Prostate gland (tissue), 2 donors: ENCODE measurements at places on chromosomes 3 and 15. TPM values are rescaled to one million over a fixed set of nuclear protein-coding genes. Genes with fewer than 3 reads are reported as not detected.

- H3K27me3 ChIP-seq: no peaks in the 10 kb centered on the region
- no peaks in the 10 kb centered on the region for H3K4me1 ChIP-seq
- no peaks in the 10 kb centered on the region for H3K36me3 ChIP-seq
- no peak for DNase-seq
These were observed 34.9 kb upstream of the NRROS start for GRCh38 chr3:196604548-196604947.

DNA sequence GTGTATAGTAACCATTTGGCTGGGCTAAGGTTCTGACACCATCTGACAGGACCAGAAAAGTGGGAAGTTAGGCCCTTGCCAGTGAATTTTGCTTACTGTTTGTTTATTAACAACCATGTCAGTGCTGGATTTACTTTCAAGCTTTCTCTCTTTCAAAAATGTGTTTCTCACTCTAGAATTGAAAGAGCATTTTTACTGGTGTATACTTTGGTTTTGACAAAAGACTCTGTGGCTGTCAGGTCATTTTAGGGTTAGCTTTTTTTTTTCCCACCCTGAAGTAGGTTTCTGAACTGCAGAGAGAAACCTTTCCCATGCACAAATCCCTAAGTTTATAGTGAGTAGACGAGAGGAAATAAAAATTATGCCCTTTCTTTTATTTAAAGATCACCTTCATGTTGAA, 230.0 kb upstream of the TBC1D5 start:
- no peaks in the 10 kb centered on the region for H3K36me3 ChIP-seq
- H3K4me3 ChIP-seq: no peak overlapping the region
- no peaks in the 10 kb centered on the region for H3K27me3 ChIP-seq
- H3K4me1 ChIP-seq: no peaks in the 10 kb centered on the region

- H3K4me1 ChIP-seq: no peaks in the 10 kb centered on the region
- H3K27ac ChIP-seq: no peak overlapping the region
- H3K27me3 ChIP-seq: no peaks in the 10 kb centered on the region
- no peak overlapping the region for H3K4me3 ChIP-seq
- DNase-seq: no peak
These were observed 84.6 kb downstream of the ANO10 start for GRCh38 chr3:43537225-43537624.

Gene RTP3
- not detected for total RNA-seq

DNA sequence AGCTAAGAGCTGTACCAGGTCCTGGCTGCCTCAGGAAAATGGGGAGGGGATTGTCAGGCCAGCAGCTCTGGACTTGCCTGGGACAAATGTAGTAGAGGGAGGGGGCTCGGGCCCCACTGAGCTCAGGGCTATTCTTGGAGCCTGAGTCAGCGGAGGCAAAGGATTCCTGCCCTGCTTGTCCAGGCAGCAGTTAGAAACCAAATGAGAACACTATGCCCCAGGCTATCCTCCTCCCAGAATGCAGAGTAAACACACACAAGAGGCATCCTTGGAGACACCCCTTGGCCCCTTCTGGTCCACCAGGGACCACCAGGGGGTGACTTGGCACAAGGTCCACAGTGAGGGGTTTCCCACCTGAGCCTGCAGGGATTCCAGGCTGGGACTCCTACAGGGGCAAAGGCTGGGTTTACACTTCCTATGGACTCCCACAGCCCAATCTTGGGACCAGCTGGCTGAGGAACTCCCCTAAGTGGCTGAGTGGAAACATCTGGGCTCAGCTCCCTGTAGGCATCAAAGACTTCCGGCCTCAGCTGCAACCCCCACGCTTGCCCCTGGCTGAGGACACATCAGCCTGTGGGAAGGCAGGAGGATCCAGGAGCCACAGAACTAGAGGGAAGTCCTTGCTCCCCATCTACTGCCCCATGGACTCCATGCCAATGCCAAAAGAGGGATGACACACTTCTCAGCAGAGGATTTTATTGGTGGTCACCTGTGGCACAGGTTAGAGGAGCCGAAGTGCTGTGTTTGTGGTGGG, 3.4 kb upstream of the COL7A1 start:
- H3K36me3 ChIP-seq: peaks cover 5% of the 10 kb centered on the region
- DNase-seq: peak; percentile 93
- no peak overlapping the region for H3K4me3 ChIP-seq
- peaks cover 27% of the 10 kb centered on the region for H3K4me1 ChIP-seq

- no peaks in the 10 kb centered on the region for H3K4me1 ChIP-seq
- no peaks in the 10 kb centered on the region for H3K27me3 ChIP-seq
- no peak for DNase-seq
- H3K27ac ChIP-seq: no peak overlapping the region
- no peak overlapping the region for H3K4me3 ChIP-seq
- H3K36me3 ChIP-seq: no peaks in the 10 kb centered on the region
These were observed 6.8 kb downstream of the SPINT1 start for GRCh38 chr15:40850576-40851112.

DNA sequence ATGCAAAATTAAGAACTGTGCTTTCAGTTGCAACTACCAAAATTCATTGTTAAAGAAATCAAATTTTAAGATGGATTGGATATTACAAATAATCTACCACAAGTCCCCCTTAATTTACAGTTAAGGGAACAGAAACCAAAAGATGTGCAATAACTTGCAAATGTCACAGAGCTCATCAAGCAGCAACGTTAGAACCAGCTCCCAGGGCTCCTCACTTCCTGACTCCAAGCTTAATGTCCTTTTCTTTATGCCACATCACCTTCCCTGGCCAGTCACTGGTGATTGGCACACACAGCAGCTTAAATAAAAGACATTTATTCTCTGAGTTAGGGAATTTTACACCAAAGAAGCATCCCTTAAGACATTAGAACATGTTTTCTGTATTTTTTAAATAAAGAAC, 159.7 kb downstream of the RSL24D1 start:
- no peak for DNase-seq
- no peaks in the 10 kb centered on the region for H3K4me1 ChIP-seq
- H3K27me3 ChIP-seq: no peaks in the 10 kb centered on the region
- no peak overlapping the region for H3K27ac ChIP-seq

Gene ARIH2
- total RNA-seq: 70.9 TPM

GRCh38 chr15:29571792-29572431, 250.4 kb downstream of the TJP1 start:
- H3K36me3 ChIP-seq: no peaks in the 10 kb centered on the region
- H3K4me1 ChIP-seq: no peaks in the 10 kb centered on the region
- H3K27ac ChIP-seq: no peak overlapping the region
- no peak for DNase-seq
- no peak overlapping the region for H3K4me3 ChIP-seq

GRCh38 chr3:13138833-13139145, 65.6 kb upstream of the IQSEC1 start:
- no peak overlapping the region for H3K4me3 ChIP-seq
- peaks cover 2% of the 10 kb centered on the region for H3K27me3 ChIP-seq
- no peak for DNase-seq
- no peaks in the 10 kb centered on the region for H3K4me1 ChIP-seq

- no peak overlapping the region for H3K27ac ChIP-seq
- no peaks in the 10 kb centered on the region for H3K36me3 ChIP-seq
- no peaks in the 10 kb centered on the region for H3K27me3 ChIP-seq
- H3K4me3 ChIP-seq: no peak overlapping the region
- no peak for DNase-seq
These were observed 210.8 kb downstream of the XXYLT1 start for GRCh38 chr3:195060217-195060481.

- peaks cover 11% of the 10 kb centered on the region for H3K4me1 ChIP-seq
- H3K27ac ChIP-seq: peak overlapping the region; percentile 89
- H3K36me3 ChIP-seq: no peaks in the 10 kb centered on the region
- no peak for DNase-seq
These were observed 1.1 kb downstream of the HYAL3 start for GRCh38 chr3:50297896-50298725.

GRCh38 chr3:141677701-141678100, 60.4 kb upstream of the RNF7 start:
- no peaks in the 10 kb centered on the region for H3K4me1 ChIP-seq
- H3K36me3 ChIP-seq: no peaks in the 10 kb centered on the region
- H3K4me3 ChIP-seq: no peak overlapping the region
- no peak overlapping the region for H3K27ac ChIP-seq

DNA sequence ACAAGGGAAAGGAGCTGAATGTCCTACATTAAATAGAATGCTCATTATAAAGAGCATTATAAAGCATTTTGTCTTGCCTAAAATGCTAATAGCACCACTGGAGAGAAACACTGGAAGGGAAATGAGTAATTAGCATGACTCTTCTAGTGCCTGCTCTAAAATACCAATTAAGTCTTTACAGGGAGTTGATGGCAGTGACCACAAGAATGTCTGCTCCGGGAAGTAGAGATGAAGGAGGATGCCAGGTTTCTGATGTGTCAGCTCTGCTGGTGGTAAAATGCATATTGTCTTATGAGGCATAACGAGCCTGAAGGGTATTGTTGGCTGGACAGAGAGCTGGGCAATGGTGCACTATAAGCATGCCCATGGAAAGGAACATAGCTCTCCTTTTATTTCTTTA, 49.5 kb downstream of the MYLK start:
- DNase-seq: no peak
- no peak overlapping the region for H3K4me3 ChIP-seq
- no peaks in the 10 kb centered on the region for H3K36me3 ChIP-seq
- H3K4me1 ChIP-seq: no peaks in the 10 kb centered on the region
- H3K27me3 ChIP-seq: no peaks in the 10 kb centered on the region
- no peak overlapping the region for H3K27ac ChIP-seq

Gene MORC1
- not detected for total RNA-seq

DNA sequence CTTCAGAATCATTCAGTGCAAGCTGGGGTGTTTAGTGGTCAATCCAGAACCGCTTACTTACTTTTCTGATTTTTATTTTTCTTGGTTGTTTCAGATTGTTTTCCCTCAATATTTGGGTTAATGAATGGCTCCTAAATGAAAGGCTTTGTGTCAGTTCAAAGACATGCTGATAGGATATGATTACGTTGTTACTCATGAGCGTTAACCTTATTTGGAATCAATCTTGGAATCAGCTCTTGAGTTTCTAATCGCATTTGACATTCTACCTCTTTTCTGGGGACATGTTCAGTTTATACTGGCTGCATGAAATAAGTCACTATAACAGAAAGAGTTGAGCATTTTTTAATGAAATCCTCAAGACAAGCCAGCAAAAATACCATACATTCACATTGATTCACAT, 50.2 kb downstream of the ATP11B start:
- H3K27me3 ChIP-seq: no peaks in the 10 kb centered on the region
- DNase-seq: no peak
- H3K4me3 ChIP-seq: no peak overlapping the region

GRCh38 chr3:32177702-32178198, 60.7 kb upstream of the CMTM8 start:
- H3K27me3 ChIP-seq: no peaks in the 10 kb centered on the region
- H3K36me3 ChIP-seq: no peaks in the 10 kb centered on the region
- H3K4me1 ChIP-seq: no peaks in the 10 kb centered on the region
- H3K27ac ChIP-seq: no peak overlapping the region
- H3K4me3 ChIP-seq: no peak overlapping the region

DNA sequence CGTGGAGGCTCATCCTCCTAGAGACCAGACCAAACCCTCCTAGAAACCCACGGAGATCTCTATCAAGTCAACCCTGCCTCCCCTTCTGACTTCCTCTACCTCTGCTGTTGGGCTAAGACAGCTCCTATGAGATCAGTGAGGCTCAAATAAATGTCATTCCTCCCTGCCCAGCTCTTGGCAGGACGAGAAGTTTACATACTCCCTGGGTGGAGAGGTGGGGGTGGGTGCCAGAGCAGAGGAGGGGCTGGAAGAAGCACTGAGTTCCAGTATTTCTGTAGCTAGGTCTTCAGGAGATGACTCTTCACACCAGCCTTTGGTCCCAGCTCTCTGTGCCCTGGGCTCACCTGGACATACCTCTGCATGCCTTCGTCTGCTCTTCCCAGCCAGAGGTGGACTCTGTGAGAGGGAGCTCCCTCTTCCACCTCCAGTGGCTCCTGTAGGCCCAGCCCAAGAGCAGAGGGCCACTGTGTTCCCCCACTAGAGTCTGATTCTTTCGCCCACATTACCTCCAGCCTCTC, 42.4 kb upstream of the TLE3 start:
- no peak overlapping the region for H3K4me3 ChIP-seq
- H3K27me3 ChIP-seq: no peaks in the 10 kb centered on the region
- H3K4me1 ChIP-seq: no peaks in the 10 kb centered on the region
- DNase-seq: no peak
- no peak overlapping the region for H3K27ac ChIP-seq

DNA sequence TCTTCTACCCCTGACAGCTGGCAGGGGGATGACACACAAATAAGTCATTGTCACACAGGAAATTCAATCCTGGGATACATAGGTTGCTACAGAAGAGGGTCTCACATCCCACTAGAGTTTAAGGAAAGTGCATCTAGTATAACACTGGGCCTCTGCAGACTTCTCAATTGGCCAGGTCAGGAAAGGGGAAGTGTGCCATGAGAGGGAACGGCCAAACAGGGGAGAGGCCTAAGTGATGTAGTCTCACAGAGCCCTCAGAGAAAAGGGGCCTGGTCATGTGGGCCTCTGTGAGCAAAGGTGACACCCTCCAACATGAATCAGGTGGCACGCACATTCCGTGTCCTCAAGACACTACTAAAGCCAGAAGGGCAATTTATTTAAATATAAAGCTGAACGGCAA, 11.2 kb downstream of the ZXDC start:
- no peaks in the 10 kb centered on the region for H3K4me1 ChIP-seq
- no peak for DNase-seq
- H3K36me3 ChIP-seq: peaks cover 18% of the 10 kb centered on the region
- H3K27ac ChIP-seq: no peak overlapping the region

Gene APOD
- 121 TPM for total RNA-seq

GRCh38 chr3:4765212-4765611, 214.0 kb upstream of the BHLHE40 start:
- no peak overlapping the region for H3K4me3 ChIP-seq
- no peaks in the 10 kb centered on the region for H3K36me3 ChIP-seq
- no peak for DNase-seq
- H3K27ac ChIP-seq: no peak overlapping the region

GRCh38 chr3:188520466-188520865, 366.5 kb downstream of the LPP start:
- no peak overlapping the region for H3K27ac ChIP-seq
- H3K4me1 ChIP-seq: no peaks in the 10 kb centered on the region
- no peak overlapping the region for H3K4me3 ChIP-seq
- DNase-seq: no peak
- no peaks in the 10 kb centered on the region for H3K27me3 ChIP-seq
- no peaks in the 10 kb centered on the region for H3K36me3 ChIP-seq

Gene CTNNB1
- 467 TPM for total RNA-seq

DNA sequence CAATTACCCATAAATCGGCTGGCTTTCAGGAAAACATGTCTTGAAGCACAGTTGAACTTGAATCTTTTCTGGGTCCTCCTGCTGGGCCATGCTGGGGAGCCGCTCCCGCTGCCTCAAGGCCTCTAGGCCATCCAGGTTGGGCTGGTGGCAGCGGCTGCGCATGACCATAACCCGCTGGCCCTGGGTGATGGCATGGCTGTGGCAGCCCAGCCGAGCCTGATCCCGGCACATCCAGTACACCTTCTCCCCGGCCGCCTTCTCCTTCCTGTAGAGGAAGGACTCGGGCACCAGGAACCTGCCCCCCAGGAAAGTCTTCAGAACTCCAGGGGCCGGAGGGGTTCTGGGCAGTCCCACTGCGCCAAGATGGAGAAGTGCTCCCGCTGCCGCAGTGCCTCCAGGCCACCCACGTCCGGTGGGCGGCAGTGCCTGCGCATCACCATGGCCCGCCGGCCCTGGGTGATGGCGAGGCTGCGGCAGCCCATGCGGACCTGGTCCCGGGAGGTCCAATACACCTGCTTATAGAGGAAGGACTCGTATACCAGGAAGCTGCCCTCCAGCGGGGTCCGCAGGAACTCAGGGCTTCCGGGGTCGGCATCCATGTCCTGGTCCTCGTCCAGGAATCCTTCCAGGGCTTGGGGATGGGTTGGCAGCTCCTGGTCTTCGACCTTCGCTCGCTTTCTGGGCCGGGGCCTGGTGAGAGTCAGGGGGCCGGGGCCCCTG, 84.3 kb upstream of the FXR1 start:
- no peaks in the 10 kb centered on the region for H3K36me3 ChIP-seq
- DNase-seq: no peak
- no peak overlapping the region for H3K27ac ChIP-seq

Gene CCR8
- not detected for total RNA-seq
